ENCODE measurements at places on chromosomes 11 and 22.

GRCh38 chr11:10824888-10825287 is 16.2 kb upstream of the EIF4G2 start:
- no peak overlapping the region for H3K4me3 ChIP-seq
- no peak overlapping the region for H3K27ac ChIP-seq
- H3K27me3 ChIP-seq, result no peaks in the 10 kb centered on the region
- H3K36me3 ChIP-seq, result no peaks in the 10 kb centered on the region

DNA sequence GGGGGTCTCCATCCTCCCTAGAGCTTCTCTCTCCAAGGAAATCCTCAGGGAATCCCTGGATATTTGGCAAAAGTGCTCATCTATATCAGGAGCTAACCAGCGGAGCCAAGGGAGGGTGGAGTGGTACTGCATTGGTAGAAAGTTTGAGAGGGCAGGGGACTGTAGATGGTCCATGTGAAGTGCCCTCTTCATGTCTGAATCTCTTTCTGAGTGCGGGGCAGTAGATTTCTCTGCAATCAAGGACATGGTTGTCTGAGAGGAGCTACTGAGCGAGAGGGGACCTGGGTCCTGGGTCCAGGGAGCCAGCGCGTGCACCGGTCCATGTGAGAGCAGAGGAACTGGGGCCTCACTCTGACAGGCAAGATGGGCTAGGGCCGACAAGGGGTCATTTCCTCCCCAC is 701 bp downstream of the DIXDC1 start:
- peak overlapping the region; percentile 80 for H3K4me3 ChIP-seq
- no peaks in the 10 kb centered on the region for H3K36me3 ChIP-seq
- H3K27ac ChIP-seq, result peak overlapping the region; percentile 76
- DNase-seq, result no peak
- peaks cover 43% of the 10 kb centered on the region for H3K4me1 ChIP-seq
- H3K27me3 ChIP-seq, result no peaks in the 10 kb centered on the region

- no peaks in the 10 kb centered on the region for H3K36me3 ChIP-seq
- no peak for DNase-seq
- H3K27ac ChIP-seq, result no peak overlapping the region
- H3K27me3 ChIP-seq, result no peaks in the 10 kb centered on the region
Measured at GRCh38 chr22:25007444-25008106, 55.1 kb downstream of the KIAA1671 start.

GRCh38 chr22:26979294-26979693 is 321.9 kb downstream of the MIAT start:
- H3K4me3 ChIP-seq, result no peak overlapping the region
- no peaks in the 10 kb centered on the region for H3K4me1 ChIP-seq
- H3K27ac ChIP-seq, result no peak overlapping the region
- peaks cover 13% of the 10 kb centered on the region for H3K27me3 ChIP-seq
- no peaks in the 10 kb centered on the region for H3K36me3 ChIP-seq

DNA sequence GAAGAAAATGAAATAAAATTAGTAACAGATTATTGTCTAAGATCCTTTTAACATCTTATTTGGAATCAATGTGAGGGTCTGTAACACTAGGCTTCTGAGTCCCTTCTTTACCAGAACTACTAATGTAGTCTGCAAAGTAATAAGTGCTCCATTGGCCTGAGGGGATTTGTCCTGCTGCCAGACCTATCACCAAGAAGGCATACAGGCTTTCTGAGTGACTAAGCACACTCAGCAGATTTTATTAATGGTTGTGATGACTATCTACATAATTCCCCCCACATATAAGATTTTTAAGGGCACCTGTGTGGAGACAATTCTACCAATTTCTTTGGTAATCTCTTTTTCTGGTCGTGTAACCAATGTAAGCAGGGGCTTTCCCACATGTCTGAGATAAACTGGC is 365.0 kb upstream of the FAT3 start:
- no peak for DNase-seq
- no peaks in the 10 kb centered on the region for H3K4me1 ChIP-seq
- no peak overlapping the region for H3K27ac ChIP-seq
- H3K36me3 ChIP-seq, result no peaks in the 10 kb centered on the region

- H3K36me3 ChIP-seq, result no peaks in the 10 kb centered on the region
- H3K27ac ChIP-seq, result no peak within 1 kb of the TSS
- H3K4me3 ChIP-seq, result peak within 1 kb of the TSS; percentile 51
- peaks cover 50% of the 10 kb centered on the region for H3K27me3 ChIP-seq
- H3K4me1 ChIP-seq, result peaks cover 6% of the 10 kb centered on the region
Measured at GRCh38 chr11:130448416-130449309, at the start of gene ADAMTS15. Gene ADAMTS15 (plus strand): TSS chr11:130448645. CDS start chr11:130448974, 329 bp downstream.

DNA sequence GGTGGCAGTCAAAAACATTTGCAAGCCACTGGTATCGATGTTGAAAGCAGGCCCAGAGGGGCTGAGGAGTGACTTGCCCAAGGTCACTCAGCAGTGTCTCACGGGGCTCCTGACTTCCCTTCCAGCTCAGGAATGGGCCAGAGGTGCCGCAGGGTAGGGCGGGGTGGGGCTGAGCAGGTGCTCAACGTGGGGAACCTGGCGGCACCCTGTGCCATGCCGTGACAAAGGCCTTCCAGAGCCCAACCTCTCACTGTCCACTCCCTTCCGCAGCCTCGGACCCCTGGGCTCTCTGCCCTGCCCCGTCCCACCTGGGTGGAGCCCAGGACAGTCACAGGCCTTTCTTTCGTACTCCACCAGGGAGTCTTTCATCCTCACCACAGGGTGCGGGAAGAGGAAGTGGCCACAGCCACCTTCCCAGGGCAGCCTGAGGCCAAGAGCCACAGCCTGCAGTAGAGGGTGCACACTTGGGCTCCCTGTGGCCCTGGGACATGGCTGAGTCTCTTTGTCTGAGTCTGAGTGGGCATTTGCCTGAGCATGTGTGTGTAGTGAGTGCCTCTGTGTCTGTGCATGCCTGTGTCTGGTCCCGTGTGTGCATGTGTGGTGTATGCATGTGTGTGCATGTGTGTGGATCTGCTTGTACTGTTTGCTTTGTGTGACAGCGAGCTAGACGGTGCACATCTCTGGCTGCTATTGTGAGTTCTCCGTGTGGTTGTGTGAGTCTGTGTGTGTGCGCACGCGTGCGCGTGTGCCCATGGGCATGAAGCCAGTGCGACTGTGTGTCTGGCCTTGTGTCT is 6.0 kb upstream of the LIF start:
- DNase-seq, result no peak
- no peaks in the 10 kb centered on the region for H3K36me3 ChIP-seq
- no peak overlapping the region for H3K4me3 ChIP-seq
- no peak overlapping the region for H3K27ac ChIP-seq
- H3K4me1 ChIP-seq, result peaks cover 33% of the 10 kb centered on the region
- H3K27me3 ChIP-seq, result peaks cover 10% of the 10 kb centered on the region

- H3K36me3 ChIP-seq, result no peaks in the 10 kb centered on the region
- no peak overlapping the region for H3K27ac ChIP-seq
- H3K4me1 ChIP-seq, result no peaks in the 10 kb centered on the region
- no peak for DNase-seq
- no peak overlapping the region for H3K4me3 ChIP-seq
Measured at GRCh38 chr11:120606211-120607010, 94.9 kb downstream of the GRIK4 start.

DNA sequence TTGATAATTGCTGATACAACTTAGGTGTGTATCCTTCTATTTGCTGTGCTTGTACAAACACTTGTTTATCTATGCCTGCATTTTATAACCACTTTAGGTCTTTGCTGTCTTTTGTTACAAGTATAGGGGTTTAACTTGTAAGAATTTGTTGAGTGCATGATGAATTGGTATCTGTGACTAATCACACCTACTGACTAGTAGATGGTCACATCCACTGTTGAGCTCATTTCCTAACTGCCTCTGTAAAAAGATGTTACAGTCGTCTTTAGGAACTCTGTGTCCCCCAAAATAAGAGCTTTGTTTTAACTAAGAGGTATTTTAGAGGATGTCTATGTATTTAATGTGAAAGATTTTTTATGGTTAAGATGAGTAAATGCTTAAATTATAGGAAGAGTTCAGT is 60.5 kb downstream of the HIPK3 start:
- H3K4me3 ChIP-seq, result no peak overlapping the region
- peaks cover 13% of the 10 kb centered on the region for H3K4me1 ChIP-seq
- H3K36me3 ChIP-seq, result no peaks in the 10 kb centered on the region
- DNase-seq, result no peak
- H3K27me3 ChIP-seq, result no peaks in the 10 kb centered on the region
- no peak overlapping the region for H3K27ac ChIP-seq

GRCh38 chr11:106988151-106989077 is 29.9 kb downstream of the GUCY1A2 start:
- no peaks in the 10 kb centered on the region for H3K27me3 ChIP-seq
- DNase-seq, result no peak
- H3K36me3 ChIP-seq, result no peaks in the 10 kb centered on the region
- no peaks in the 10 kb centered on the region for H3K4me1 ChIP-seq
- H3K27ac ChIP-seq, result no peak overlapping the region
- H3K4me3 ChIP-seq, result no peak overlapping the region

GRCh38 chr22:24325105-24325757 is 54.6 kb downstream of the SPECC1L start:
- H3K4me1 ChIP-seq, result peaks cover 33% of the 10 kb centered on the region
- peak overlapping the region; percentile 49 for H3K27ac ChIP-seq
- DNase-seq, result no peak
- peaks cover 24% of the 10 kb centered on the region for H3K36me3 ChIP-seq

- no peak overlapping the region for H3K4me3 ChIP-seq
- peaks cover 17% of the 10 kb centered on the region for H3K36me3 ChIP-seq
- DNase-seq, result no peak
- H3K4me1 ChIP-seq, result peaks cover 50% of the 10 kb centered on the region
Measured at GRCh38 chr11:6674862-6675261, 8.3 kb downstream of the MRPL17 start.

- no peak for DNase-seq
- H3K4me1 ChIP-seq, result peaks cover 7% of the 10 kb centered on the region
- H3K36me3 ChIP-seq, result no peaks in the 10 kb centered on the region
- H3K27me3 ChIP-seq, result no peaks in the 10 kb centered on the region
Measured at GRCh38 chr11:10838083-10838482, 19.8 kb downstream of the ZBED5 start.

- no peak for DNase-seq
- H3K4me3 ChIP-seq, result no peak overlapping the region
- H3K27ac ChIP-seq, result no peak overlapping the region
- H3K4me1 ChIP-seq, result peaks cover 2% of the 10 kb centered on the region
- H3K27me3 ChIP-seq, result no peaks in the 10 kb centered on the region
Measured at GRCh38 chr11:77003963-77004362, 30.2 kb upstream of the B3GNT6 start.

DNA sequence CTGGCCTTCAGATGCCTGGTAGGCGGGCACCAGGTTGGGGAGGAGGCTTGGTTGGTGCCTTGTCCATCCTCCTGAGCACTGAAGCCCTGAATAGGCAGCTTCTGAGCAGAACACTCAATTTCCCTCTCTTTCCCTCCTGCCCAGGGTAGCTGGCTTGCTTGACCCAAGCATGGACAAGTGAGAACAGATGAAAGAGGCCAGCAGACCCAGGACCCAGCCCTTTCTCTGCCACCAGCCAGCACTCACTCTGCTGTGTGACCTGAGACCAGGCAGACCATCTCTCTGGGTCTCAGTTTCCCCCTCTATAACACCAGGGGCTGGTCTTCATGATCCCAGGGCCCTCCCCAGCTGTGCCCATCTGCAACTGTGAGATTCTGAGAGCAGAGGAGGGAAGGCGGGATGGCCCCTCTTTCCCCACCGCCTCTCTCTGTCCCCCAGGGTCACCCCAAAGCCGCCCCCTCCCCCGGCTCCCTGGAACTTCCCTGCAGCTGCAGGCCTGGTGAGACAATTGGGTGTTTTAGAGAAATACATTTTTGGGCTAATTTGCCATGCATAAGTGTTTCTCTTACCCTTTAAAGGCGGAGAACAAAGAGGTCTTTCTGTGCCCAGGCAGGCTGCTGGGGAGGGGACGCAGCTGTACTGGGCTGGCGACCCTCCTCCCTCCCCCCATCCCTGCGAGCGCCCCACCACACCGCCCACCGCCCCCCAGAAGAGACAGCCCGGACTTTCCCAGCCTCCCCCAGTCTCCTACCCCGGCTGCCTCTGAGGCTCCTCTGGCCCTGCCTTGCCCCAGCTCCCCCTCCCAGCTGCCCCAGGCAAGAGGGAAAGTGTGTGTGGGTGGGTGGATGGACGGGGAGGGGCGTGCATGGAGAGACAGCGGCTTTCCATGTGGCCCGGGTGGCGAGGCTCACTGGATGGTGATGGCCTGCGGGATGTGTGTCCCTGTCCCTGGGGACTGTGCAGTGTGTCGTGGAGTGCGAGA is 30.8 kb upstream of the PICK1 start:
- no peak overlapping the region for H3K4me3 ChIP-seq
- no peaks in the 10 kb centered on the region for H3K36me3 ChIP-seq
- no peaks in the 10 kb centered on the region for H3K4me1 ChIP-seq
- no peaks in the 10 kb centered on the region for H3K27me3 ChIP-seq
- DNase-seq, result no peak

- no peak overlapping the region for H3K4me3 ChIP-seq
- H3K27me3 ChIP-seq, result no peaks in the 10 kb centered on the region
- DNase-seq, result no peak
- H3K36me3 ChIP-seq, result peaks cover 1% of the 10 kb centered on the region
- no peaks in the 10 kb centered on the region for H3K4me1 ChIP-seq
Measured at GRCh38 chr22:44164031-44164430, 16.7 kb upstream of the PARVG start.

- peaks cover 26% of the 10 kb centered on the region for H3K27me3 ChIP-seq
- peak; percentile 80 for DNase-seq
- H3K27ac ChIP-seq, result no peak overlapping the region
- no peaks in the 10 kb centered on the region for H3K36me3 ChIP-seq
- peaks cover 11% of the 10 kb centered on the region for H3K4me1 ChIP-seq
- H3K4me3 ChIP-seq, result peak overlapping the region; percentile 68
Measured at GRCh38 chr22:49724893-49725489, 102.7 kb downstream of the BRD1 start.

GRCh38 chr11:77698896-77699295 is 61.3 kb upstream of the CLNS1A start:
- no peaks in the 10 kb centered on the region for H3K27me3 ChIP-seq
- peaks cover 17% of the 10 kb centered on the region for H3K36me3 ChIP-seq
- H3K27ac ChIP-seq, result no peak overlapping the region
- H3K4me3 ChIP-seq, result no peak overlapping the region
- H3K4me1 ChIP-seq, result peaks cover 3% of the 10 kb centered on the region
- no peak for DNase-seq

DNA sequence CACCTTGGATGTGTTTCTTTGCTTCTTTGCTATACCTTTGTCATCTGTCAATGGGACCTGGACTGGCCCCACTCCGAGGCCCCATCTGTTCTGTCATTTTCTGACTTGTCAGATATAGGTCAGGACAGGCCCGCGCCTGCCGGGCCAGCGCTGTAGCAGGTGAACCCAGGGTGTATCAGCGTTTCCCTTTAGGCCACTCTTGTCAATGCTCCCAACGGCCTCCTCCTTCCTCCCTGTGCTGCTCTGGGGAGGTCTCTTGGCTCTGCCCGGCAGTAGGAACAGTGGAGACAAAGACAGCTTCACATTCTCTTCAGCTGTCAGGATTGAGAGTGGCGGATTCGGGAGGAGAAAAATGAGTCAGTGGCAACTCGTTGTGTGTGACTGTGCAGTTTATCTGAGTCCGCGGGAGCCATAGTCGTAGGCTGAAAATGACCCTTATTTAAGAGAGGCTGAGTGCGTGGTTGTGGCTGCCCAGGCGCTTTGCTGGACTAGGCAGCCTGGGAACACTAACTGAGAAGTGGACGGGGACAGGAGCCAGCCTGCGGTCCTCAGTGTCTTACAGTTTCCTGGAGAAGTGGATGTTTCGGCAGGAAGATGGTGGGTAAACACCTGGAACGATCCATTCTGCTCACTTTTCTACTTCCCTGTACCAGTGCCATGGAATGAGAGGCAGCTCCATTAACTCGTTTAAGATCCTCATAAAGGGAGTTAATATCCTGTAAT is 102.3 kb downstream of the PRR5L start:
- H3K36me3 ChIP-seq, result peaks cover 7% of the 10 kb centered on the region
- DNase-seq, result no peak
- no peak overlapping the region for H3K27ac ChIP-seq
- H3K4me3 ChIP-seq, result no peak overlapping the region
- H3K4me1 ChIP-seq, result peaks cover 30% of the 10 kb centered on the region

Data from activated naive CD8-positive, alpha-beta T cell treated with anti-CD3 and anti-CD28 coated beads for 36 hours (primary cell).